ENCODE measurements at places on chromosomes 11 and 22. TPM values are rescaled to one million over a fixed set of nuclear protein-coding genes. Genes with fewer than 3 reads are reported as not detected.
A peak's percentile ranks its signal among the peaks of the same experiment; 100 is the strongest.

DNA sequence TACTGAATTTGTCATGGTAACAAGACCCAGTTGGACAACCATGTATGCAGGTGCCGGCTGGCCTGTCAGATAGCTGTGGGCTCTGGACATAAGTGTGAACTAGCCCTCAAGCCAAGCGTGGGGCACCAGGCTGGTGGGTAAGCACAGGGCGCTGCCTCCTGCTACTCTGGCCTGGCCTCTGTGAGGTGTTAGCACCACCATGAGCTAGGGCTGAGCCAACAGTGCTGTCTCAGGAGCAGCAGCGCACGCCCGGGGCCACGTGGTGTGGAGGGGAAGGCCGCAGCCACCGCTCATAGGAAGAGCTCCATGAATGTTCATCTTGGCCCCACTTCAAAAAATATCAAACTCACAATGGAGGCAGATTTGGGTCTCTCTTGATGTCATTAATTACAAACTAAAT lies 35.3 kb upstream of the GNB1L start:
- no peak overlapping the region for H3K4me3 ChIP-seq
- no peak overlapping the region for H3K27ac ChIP-seq
- no peaks in the 10 kb centered on the region for H3K27me3 ChIP-seq
- no peak for DNase-seq
- peaks cover 22% of the 10 kb centered on the region for H3K36me3 ChIP-seq
- peaks cover 36% of the 10 kb centered on the region for H3K4me1 ChIP-seq

The ENTHD1 gene
- not detected for total RNA-seq

- no peak overlapping the region for H3K27ac ChIP-seq
- DNase-seq = no peak
- no peaks in the 10 kb centered on the region for H3K27me3 ChIP-seq
- H3K4me1 ChIP-seq = no peaks in the 10 kb centered on the region
These were observed 126.3 kb downstream of the FEZ1 start for GRCh38 chr11:125369808-125370207.

- H3K36me3 ChIP-seq = no peaks in the 10 kb centered on the region
- DNase-seq = peak; percentile 71
- H3K4me3 ChIP-seq = no peak overlapping the region
- H3K4me1 ChIP-seq = peaks cover 3% of the 10 kb centered on the region
These were observed 22.9 kb downstream of the KCNQ1 start for GRCh38 chr11:2467695-2468055.

DNA sequence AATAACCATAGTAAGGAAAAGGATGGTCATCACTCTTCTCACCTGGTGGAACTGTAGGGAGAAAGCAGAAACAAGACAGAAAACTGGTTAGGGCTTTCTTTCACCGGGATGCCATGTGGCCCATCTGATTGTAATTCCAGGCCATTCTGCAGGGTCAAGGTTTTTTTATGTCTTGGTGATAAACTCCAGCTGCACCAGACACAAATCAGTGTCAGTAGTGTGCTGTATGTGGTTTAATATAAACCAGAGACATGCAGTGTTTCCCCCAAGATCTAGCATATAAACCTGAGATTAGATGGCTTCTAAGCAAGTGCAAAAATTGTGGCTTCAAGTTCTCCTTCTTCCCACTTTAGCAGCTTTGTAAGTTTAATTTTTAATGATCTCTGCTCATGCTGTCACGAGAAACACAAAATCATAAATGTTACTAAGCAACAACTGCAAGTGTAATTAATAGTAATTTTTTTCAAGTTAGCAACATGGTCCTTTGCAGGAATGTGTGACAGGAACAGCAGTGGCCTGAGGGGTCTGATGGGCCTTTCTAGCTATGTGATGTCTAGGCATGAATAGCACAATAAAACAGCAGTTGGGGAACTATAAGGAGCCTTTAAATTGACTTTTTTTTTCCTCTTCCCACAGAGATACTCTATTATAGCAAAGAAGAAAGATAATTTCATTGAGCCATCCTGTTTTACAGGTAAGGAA lies 41.6 kb downstream of the BDNF start:
- H3K27me3 ChIP-seq = no peaks in the 10 kb centered on the region
- no peak overlapping the region for H3K4me3 ChIP-seq
- no peak for DNase-seq
- H3K36me3 ChIP-seq = no peaks in the 10 kb centered on the region

GRCh38 chr11:8913961-8914660 lies 3.1 kb downstream of the AKIP1 start:
- peak overlapping the region; percentile 20 for H3K4me3 ChIP-seq
- H3K27ac ChIP-seq = peak overlapping the region; percentile 79
- peaks cover 51% of the 10 kb centered on the region for H3K4me1 ChIP-seq
- peaks cover 17% of the 10 kb centered on the region for H3K36me3 ChIP-seq

The MS4A3 gene
- not detected for total RNA-seq

The ARHGAP20 gene
- 5.8 TPM for total RNA-seq

DNA sequence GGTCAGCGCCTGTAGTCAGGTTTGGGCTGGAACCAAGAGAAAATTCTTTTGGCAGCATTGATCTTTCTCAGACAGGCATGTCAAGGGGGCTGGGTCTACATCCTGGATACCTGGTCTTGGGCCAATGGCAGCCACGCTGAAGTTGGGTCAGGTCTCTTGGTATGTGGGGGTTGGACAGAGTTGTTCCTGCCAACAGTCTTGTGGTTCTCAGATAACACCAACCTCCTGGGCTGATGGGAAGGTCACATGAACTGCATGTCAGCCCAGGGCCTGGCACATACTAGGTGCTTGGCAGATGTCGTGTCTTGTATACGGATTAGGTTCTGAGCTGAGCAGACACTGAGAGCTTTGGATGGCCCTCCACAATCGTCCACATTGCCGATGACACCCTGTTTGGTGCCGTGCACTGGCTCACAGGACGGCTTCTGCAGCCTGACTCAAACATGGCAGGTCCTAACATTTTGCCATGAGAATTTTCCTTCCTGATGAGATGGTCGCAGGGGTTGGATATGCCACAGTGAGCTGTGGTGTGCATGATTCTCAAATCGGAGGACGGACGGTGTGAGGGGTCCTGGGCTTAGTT lies 42.0 kb downstream of the FBLN1 start:
- no peak overlapping the region for H3K4me3 ChIP-seq
- no peaks in the 10 kb centered on the region for H3K36me3 ChIP-seq
- H3K27me3 ChIP-seq = no peaks in the 10 kb centered on the region
- no peaks in the 10 kb centered on the region for H3K4me1 ChIP-seq
- H3K27ac ChIP-seq = no peak overlapping the region
- no peak for DNase-seq

DNA sequence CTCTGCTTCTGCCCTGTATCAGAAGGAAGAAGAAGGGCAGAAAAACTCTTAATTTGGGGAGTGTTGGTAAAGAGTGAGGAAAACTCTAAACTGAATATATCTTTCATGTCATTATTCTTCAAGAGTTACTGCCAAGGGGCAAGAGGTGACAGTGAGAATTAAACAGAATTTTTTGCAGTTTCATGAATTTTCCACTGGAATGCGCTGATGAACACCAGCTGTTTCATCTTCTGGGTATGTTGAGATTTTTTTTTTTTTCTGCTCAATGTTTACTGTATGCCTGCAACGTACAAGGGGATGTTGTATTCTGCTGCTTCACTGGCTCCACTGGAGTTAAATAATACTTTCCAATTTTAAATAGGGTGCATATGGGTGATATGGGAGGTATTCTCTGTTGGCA lies 117.8 kb downstream of the FAM76B start:
- no peak overlapping the region for H3K27ac ChIP-seq
- H3K4me3 ChIP-seq = no peak overlapping the region
- no peaks in the 10 kb centered on the region for H3K4me1 ChIP-seq
- H3K27me3 ChIP-seq = no peaks in the 10 kb centered on the region
- DNase-seq = no peak

DNA sequence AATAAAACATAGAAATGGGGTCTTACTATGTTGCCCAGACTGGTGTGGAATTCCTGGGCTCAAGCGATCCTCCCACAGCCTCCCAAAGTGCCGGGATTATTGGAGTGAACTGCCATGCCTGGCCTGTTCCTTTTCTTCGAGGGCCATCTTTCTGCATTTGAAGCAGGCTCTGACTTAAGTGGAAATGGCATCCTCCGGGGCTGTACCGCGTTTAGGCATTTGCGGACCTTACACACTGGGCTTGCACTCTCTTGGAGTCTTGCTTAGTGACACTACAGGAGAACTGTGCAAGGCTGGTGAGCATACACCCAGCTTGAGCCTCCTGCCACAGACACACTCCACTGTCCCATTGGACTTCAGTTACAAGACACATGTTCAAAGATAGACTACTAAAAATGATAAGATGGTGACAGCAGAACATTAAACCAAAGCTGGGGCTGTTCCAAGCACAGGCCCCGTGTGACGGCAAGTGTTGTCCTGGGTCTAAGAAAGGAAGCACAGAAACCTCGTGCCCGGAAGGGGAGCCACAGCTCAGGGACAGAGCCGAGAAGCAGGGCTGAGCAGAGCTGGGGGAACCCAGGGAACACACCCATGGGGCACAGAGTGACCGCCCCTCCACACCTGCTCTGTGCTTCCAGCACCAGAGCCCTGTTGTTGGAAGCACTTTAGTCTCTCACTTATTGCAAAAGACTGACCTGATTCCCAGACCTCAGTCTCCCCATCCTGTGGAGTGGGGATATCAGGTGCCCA lies 59.0 kb upstream of the SHANK2 start:
- no peak overlapping the region for H3K4me3 ChIP-seq
- H3K4me1 ChIP-seq = no peaks in the 10 kb centered on the region
- no peaks in the 10 kb centered on the region for H3K27me3 ChIP-seq
- no peaks in the 10 kb centered on the region for H3K36me3 ChIP-seq
- no peak overlapping the region for H3K27ac ChIP-seq

Data from upper lobe of left lung (tissue), 6 donors.